Head of caudate nucleus (tissue), 42 donors: ENCODE measurements at places on chromosomes 2 and 18.
A peak's percentile ranks its signal among the peaks of the same experiment; 100 is the strongest.

DNA sequence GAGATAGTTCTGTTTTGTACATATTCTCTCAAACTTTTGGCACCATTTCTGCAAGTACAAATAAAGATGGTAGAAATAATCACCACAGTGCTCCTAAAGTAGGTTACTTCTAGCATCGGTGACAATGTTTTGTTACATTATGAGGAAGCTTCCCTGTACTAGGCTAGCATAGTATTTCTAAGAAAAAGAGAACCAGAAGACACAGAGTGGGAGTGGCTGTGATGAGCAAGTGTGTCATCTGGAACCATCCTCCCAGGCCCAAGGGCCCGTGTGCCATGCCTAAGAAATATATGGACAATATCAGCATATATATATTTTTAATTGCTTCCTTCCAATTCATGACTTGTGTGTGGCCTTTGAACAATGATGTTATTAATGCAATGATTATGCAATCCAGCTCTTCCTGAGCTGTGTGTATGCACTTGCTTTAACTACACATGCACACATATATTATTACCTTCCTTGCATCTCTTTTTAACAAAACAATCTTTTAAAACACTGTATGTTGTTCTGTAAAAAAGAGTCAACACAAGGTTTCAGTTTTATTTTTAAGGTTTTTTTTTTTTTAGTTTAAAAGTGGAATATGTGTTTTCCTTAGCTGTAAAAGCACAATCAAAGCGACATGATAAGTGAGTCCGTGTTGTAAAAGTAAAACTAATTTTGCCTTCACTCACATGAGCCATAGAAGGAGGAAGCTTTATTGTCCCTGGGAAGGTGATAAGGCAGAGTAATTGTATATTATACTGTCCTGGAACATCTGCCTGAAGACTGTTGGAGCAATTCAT, 303.9 kb downstream of the ZNF407 start:
- no peak for DNase-seq

- DNase-seq, result peak; percentile 38
These were observed 21.7 kb upstream of the LRRTM1 start for GRCh38 chr2:80326214-80326613.

GRCh38 chr2:63500398-63500797, 87.9 kb downstream of the WDPCP start:
- DNase-seq, result no peak

DNA sequence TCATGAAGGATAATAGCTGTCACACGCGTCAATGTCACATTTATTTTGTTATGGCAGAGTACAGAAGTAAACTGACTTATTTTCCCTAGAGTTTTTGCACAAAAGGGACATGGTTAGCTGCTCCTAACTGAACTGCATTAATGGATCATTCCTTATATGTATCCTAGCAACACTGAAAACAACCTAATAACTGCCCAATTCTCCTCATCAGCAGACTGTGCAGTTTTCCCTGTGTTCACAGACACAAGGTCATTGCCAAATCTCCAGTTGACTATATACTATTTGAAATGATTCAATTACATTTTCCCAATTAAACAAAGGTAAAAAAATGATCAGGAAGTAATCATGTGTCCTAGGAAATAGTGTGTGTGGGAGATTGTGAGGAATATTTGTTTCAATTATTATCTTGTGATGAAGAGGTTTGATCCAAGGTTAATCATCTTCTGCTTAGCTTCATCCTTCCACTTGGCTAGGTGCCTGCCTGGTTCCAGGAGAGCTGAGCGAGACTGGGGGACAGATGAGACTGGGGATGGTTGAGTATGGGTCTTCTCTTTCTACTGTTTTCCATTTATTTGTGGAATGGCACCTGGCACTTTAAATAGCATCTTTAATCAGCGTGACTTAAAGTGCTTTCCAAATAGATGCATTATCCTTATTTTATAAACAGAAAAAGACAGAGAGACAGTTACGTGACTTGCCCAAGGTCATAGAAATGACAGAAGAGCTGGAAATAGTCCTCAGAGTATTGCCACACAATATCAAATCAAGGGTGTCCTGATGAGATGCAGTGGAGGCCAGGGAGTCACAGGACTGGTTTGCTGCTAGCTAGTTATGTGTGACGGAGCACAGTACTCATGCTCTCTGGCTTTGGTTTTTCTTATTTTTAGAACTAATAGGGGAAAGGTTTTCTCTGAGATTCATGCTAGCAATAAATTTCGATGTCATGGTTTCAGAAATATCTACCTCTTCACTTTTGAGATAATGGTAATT, 335.6 kb downstream of the PIK3C3 start:
- DNase-seq, result no peak

DNA sequence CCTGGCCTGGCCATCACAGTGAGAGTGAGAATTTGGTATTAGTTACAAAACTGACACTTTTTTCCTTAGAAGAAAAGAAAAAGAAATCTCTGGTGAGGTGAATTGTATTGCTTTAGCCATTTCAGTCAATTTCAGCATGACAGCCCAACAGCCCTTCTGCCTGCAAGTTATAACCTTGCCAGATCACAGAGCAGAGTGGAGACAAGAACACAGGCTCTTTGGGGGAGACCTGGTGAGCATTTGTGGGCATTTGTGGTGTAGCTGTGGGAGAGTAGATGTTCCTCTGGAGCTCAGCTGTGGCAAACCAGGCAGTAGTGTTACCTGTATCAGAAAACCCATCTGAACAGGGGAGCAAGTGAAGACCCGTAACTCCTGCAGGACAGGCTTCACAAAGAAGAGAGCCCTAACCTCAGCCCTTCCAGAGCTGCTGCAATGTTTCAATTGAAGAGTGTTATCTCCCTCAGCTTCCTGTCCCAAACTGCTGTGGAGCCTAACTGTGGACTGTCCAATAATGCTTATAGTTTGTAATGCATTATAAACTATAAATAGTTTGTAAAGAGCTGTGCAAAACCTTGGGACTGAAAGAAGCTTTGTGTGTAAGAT, 22.8 kb upstream of the DLX1 start:
- no peak for DNase-seq

DNA sequence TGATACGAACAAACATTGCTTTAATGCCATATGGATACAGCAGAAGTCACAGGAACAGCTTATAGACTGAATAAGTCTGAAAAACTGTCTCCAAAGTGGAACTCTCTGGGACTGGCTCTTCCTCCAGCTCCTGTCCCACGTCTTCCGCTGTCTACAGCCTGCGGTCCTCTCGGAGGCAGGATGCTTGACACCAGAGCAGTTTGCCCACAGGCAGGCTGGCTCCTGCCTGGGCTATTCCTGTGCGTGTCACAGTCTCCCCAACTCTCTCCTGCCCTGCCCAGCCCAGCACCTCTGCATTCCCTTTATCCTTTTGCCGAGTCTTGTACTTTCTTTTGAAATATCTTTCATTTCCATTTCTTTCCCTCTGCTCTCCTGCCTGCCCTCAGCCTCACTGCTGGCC, 234.1 kb downstream of the FHOD3 start:
- no peak for DNase-seq

GRCh38 chr18:10009321-10010144, 95.7 kb downstream of the VAPA start:
- no peak for DNase-seq

GRCh38 chr2:158702740-158703139, 92.4 kb upstream of the DAPL1 start:
- DNase-seq, result no peak

DNA sequence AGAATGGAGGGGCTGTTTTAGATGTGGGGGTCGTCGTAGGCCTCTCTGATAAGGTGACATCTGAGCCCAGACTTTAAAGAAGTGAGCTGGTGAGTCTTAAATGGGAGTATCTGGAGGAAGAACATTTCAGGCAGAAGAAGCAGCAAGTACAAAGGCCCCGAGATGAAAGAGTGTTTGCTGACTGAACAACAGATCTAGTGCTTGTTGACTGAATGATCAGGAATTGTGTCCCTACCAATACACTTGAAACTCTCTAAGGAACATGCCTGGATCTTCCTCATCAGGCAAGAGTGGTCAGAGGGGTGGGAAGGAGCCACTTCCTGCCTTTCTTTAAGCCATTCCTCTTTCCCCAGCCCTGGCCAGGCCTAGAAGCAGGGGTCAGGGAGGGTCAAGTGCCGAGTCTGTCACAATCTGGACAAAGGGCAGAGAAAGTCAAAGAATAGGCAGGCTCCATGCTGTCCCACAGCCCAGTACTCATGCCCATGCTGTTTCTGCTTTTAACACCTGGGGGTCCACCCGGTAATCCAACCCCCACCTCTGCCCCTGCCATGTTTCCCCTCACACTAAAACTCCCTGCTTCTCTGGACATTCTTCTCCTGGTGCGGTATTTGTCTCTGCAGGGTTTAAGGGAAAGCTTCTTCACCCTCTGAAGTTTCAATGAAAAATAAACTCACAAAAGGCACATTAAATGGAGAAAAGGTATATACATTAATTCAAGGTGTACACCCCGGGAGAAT, 3.0 kb upstream of the TMEM37 start:
- no peak for DNase-seq

GRCh38 chr2:63817382-63817781, 24.3 kb upstream of the UGP2 start:
- DNase-seq, result no peak

GRCh38 chr18:32093102-32093511, 1.4 kb downstream of the RNF138 start:
- peak; percentile 50 for DNase-seq

DNA sequence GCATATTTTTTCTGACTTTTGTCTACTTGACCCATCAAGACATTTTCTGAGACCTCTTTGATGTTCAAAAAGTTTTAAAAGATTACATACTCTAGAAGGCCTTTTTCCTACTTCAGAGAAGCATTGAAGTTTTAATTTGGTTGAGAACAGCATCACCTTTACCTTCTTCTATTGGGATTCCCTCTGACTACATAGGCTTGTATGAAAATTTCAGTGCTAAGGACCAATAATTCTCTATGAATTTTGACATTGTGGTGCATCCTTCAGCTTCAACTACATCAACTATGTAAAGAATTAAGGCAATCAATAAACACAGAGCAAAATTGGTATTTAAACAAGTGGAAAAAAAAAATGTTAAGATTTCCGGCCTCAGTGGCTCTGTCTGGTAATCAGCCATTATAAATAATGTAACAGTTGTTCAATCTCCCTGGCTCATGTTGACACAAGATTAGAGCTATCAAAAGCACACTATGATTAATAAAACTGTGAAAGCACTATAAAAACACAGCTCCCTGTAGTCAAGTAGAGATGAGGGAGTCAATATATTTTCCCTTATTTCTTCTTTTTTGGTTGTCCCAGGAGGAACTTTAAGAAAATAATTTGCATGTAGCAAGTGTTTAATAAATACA, 627.0 kb upstream of the SYT4 start:
- DNase-seq, result no peak

DNA sequence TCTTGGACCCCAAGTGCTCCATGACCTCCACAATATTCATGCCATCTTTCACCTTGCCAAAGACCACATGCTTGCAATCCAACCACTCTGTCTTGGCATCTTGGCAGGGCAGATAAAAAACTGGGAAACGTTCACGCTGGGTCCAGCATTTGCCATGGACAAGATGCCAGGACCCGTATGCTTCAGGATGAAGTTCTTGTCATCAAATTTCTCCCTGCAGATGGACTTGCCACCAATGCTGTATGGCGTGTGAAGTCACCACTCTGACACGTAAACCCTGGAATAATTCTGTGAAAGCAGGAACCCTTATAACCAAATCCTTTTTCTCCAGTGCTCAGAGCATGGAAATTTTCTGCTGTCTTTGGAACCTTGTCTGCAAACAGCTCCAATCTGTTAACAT, 21.5 kb downstream of the CNOT11 start:
- no peak for DNase-seq

DNA sequence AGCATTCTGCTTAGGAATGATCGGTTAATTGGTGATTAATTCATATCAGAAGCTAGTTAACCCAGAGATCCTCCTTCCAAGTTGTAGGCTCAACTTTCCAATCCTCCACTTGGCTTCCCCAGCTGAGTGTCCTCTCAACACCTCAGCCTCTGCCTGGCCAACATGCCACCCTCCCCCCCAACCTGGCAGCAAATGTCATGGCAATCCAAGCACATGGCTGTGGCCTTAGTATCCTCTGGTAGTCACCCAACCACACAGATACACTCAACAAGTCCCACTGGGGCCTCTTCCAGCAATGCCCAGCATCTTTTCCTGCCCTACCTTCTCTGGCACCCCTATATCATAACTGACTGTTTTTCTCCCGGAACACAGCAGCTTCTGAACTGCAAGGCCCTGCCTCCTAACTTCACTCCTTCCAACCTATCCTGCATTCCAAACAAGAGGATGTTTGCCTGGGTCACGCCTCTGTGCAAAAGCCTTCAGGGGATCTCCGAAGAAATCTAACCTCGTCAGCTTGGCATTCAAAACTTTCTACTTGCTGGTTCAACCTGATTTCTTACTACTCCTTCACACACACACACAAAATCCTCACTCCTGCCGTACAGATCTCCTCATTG, 195.0 kb downstream of the CYP26B1 start:
- DNase-seq, result no peak

DNA sequence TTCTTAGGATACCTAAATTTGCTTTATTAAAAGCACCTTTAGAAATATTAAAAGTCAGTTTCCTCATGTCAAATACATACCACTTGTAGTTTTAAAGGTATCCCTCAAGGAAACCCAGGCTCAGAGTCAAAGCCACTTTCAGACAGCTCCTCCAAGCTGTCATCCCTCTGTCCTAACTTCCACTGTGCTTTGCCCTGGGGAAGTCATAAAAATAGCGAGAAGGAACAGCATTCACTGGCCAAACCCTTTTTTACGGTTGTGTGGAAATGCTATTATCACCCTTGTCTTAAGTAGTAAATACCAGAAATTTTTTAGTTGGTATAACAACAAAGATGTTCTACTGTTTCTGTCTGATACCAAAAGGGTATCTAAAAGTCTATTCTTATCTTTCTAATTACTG, 680.5 kb downstream of the ZEB2 start:
- no peak for DNase-seq

DNA sequence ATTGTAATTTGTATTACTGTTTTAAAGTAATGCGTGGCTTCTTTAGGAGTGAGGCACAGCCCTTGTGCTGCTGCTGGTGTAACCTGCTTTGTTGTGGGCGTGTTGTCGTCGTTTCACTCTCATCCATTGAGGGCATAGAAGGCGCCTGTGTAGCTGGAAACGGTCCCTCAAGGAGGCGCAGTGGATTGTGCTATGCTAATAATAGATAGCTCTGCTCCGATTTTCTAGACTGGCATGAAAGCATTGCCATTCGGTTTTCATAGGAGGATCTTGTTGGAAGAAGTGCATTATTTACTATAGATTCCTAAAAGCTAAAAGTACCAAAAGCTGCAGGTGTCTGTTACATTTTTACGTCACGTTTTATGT, 17.9 kb downstream of the RAB12 start:
- peak; percentile 57 for DNase-seq

GRCh38 chr2:41475959-41476358, 571.9 kb upstream of the PKDCC start:
- DNase-seq, result no peak

GRCh38 chr2:82391386-82391785, 2067.7 kb downstream of the SUCLG1 start:
- no peak for DNase-seq

DNA sequence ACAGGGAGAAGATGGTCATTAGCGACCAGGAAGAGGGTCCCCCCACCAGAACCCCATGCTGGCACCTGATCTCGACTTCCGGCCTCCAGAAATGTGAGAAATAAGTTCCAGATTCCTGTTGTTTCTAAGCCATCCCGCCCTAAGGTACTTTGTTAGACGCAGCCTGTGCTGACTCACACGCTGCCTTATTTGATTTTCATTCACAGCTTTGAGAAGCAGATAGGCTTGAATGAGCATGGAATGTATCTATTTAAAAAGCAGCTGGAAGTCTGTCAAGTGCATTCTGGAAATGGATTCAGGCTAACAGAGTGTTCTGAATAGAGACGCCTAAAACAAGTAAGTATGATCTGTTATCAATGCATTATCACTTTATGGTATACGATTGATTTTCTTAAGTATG, 8.3 kb upstream of the IL1R2 start:
- DNase-seq, result no peak
